Esophagus squamous epithelium (tissue), 5 donors: ENCODE measurements at places on chromosomes 2 and 18.

- no peak for DNase-seq
Measured at GRCh38 chr18:7946734-7947377, 379.7 kb downstream of the PTPRM start.

DNA sequence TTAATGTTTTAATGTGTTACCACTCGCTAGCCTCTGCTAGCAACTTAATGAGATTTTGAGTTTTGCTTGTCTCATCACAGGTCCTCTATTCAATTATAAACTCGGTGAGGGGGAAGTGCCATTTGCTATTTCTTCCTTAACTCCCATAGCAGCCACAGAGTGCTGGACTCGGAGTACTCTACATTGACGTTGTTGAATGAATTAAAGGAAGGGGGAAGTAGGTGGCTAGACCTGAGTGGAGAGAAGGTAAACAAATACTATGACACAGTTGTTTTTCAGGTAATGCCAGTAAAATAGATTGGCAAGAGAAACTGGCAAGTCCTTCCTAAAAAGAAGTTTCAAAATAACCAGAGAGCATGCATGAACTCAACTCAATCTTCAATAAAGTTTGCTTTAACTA lies 339.3 kb downstream of the HRH4 start:
- no peak for DNase-seq

GRCh38 chr2:5329763-5330162 lies 362.4 kb upstream of the SOX11 start:
- no peak for DNase-seq

GRCh38 chr2:163465440-163465839 lies 270.4 kb downstream of the FIGN start:
- DNase-seq, result no peak
